ENCODE measurements at places on chromosomes 1 and 21.

- no peak for DNase-seq
Observed at GRCh38 chr1:171869097-171869496, 27.8 kb downstream of the DNM3 start.

DNA sequence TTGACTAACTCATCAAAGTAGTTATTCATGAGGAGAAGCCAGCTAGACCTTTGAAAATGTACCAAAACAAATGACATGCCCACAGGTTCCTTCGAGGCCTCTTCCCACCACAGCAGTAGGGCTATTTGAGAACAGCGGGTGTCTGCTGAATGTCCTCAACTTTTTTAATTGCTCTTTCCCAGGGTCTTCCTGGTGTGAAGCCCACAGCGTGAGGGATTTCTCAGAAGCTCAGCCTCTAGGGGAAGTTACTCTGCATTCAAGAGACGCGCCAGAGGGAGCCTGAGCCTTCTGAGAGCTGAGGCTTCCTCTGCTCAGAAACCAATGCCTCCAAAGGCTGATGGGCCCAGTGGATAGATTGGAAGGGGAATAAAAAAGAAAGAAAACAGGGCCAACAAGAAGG, 153.6 kb downstream of the OLFM3 start:
- DNase-seq: no peak

- no peak for DNase-seq
Observed at GRCh38 chr1:94707321-94708298, 112.5 kb upstream of the SLC44A3 start.

- DNase-seq: no peak
Observed at GRCh38 chr1:1298861-1299685, 8.7 kb downstream of the ACAP3 start.

GRCh38 chr1:24338447-24338846, 19.3 kb downstream of the GRHL3 start:
- DNase-seq: no peak

GRCh38 chr1:25531082-25531461, 12.3 kb upstream of the LDLRAP1 start:
- no peak for DNase-seq

DNA sequence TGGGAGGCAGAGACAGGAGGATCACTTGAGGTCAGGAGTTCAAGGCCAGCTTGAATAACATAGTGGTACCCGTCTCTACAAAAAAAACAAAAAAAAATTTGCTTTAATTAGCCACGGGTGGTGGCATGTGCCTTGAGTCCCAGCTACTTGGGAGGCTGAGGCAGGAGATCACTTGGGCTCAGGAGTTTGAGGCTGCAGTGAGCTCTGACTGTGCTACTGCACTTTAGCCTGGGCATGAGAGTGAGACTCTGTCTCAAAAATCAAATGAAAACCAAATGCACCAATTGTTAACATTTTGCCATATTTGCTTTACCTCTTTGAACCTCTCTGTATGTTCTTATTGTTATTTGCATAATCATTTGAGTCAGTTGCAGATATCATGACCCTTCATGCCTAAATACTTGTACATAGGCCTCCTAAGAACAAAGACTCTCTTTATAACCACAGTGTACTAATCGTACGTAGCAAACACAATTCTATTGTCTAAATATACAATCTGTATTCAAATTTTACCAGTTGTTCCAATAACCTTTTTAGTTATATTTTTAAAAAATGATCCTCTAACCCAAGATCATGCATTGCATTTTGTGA, 8.5 kb upstream of the NID1 start:
- no peak for DNase-seq

GRCh38 chr21:44711327-44712202, at the start of gene TSPEAR:
TSPEAR (minus strand) TSS chr21:44711572; CDS start chr21:44711514, 58 bp downstream.
- no peak for DNase-seq

DNA sequence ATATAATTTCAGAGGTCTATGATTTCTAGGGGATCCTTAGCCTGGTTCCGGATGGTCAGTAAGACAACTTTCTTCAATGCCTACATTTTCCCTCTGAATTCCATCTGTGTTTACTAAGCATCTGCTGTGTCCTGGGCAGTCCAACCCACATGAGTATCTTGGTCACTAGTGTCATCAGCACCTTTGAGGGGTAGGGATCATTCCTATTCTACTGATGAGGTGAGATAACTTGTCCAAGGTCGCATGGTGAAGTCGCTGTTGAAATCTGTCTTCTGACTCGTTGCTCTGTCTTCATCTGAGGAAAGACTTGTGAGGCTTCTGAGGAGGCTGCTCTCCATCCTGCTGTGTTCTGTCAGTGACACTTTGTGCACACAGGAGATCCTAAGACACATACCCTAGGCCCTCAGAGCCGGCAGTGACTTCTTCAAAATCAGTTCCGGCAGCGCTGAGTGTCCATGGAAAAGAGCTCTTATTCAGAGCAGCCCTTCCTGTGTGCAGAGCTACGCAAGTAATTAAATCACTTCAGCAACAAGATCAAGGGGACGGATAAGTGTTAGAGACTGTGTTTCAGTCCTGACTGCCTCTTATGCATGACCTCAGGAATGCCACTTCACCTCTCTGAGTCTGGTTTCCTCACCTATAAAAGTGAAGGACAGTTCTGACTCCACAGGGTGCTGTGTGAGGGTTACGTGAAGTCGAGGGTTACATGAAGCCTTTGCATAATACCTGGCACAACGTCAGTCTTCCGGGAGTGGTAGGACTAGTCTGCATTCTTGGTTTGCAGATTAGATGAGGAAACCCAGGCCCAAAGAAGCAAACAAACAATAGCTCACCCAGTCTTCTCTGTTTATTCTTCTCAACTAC, 28.4 kb downstream of the AK2 start:
- DNase-seq: no peak

DNA sequence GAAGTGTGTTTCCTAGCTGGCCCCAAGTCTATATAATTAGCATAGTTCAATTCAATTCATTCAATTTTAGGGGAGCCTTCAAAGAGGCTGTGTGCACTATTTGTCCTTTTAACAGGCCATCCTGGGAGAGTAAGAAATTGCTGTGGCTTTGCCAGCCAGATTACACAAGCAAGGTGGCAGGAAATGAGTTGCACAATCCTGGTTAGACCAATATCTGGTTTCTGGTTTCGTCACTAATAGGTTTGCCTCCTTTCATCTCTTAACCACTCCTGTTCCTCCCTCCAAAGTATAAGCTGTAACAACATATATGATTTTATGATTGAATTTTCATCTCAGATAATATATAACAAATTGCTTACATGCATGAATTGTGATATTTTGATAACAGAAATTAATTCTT, 84.1 kb upstream of the NEGR1 start:
- no peak for DNase-seq

GRCh38 chr1:64505944-64506655, 36.2 kb downstream of the CACHD1 start:
- no peak for DNase-seq

DNA sequence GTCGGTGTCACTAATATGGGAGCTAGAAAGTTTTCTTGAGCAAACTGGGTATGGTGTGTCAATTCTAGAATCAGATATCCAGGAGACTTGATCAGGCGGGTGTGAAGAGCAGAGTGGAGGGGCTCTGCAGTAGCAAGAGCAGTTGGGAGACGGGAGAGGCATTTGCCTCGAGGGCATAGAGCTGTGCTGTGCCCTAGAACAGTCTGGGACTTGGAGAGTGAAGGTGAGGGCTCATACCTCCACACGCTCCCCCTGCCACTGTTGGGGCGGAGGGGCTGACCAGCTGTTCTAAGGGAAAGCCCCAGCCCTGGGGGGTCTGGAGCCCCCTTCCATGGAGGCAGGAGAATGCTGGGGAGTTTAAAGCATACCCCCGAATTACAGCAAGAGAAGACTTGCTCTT, 33.8 kb downstream of the SIM2 start:
- DNase-seq: no peak

DNA sequence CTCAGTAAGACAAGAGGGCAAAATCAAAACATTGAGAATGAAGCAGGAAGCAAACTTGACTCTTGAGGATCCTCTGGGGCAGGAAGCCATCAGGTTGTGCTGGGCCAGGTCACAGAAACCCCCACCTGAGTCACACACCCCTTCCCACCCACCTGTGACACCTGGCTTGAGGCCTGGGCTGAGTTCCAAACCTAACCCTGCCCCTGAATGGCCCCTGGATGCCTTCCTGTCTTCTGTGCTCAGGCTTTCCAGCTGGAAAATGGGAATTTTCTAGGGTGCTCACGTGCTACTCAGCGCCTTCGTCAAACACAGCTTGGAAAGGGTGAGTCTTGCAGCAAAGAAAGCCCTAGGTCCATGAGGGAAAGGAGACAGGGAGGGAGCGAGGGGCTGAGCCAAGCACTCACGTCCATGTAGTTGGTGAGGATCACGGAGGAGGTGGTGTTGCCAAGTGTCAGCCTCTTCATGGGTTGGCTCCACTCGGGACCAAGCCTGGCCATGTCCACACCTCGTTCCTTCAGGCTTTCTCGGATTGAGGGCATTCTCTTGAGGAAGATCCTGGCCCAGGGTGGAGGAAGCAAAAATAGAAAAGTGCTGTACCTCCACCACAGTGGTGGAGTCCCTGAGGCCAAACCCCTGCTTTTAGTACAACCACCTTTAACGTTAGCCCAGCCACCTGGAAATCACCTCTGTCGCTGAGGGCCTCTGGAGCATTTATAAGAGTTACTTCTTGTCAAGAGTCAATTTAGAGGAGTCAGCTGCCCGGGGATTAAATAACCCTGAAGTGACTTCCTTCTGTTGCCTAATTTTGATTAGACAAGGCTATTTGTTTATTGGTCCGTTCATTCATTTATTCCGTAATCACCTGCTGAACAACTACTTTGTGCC, 4.3 kb downstream of the REN start:
- DNase-seq: no peak

Measured in BJ (cell line).